ENCODE measurements at places on chromosomes 6 and 20.
A peak's percentile ranks its signal among the peaks of the same experiment; 100 is the strongest.

DNA sequence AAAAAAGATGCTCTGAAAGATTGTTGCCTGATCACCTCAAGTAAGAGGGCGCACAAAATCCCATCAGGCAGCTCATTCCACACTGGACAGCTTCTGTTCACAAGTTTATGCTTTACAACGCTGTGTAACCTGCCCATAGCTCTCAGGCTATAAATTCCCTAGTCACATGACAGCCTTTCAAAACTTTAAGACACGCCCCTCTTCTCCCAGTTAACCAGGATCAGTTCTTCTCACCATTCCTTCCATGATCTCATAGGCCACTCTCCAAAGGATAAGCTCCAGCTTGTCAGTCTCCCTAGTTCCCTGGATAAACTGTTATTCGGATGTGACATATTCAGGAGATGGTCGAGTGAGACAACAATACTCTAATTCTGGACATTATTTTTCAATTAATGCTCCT is 15.0 kb downstream of the ADNP start:
- DNase-seq = peak; percentile 31

GRCh38 chr6:107318100-107318736 is 141.1 kb downstream of the PDSS2 start:
- peak; percentile 64 for DNase-seq

- no peak for DNase-seq
These were observed 40.9 kb upstream of the KIF13A start for GRCh38 chr6:18028332-18028731.

DNA sequence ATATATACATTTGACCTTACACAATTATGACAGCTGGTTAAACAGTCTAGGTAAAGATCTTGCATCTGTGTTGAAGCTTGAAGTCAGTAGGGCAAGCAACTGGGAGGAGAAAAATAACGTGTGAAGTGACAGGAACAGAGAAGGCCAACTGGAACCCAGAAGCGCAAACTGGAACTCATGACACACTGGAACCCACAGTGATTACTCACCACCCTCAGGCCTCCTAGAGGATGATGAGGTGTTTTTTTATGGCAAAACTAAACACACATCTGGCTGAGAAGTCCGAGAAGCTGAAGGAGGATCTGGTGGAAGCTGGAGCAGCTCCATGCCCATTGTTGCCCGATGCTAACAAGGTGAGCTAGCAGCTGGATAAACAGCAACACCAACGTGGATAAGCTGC is 108.1 kb downstream of the TMEM200A start:
- peak; percentile 62 for DNase-seq
